Central memory CD8-positive, alpha-beta T cell (primary cell): ENCODE measurements at places on chromosomes 3 and 15.

DNA sequence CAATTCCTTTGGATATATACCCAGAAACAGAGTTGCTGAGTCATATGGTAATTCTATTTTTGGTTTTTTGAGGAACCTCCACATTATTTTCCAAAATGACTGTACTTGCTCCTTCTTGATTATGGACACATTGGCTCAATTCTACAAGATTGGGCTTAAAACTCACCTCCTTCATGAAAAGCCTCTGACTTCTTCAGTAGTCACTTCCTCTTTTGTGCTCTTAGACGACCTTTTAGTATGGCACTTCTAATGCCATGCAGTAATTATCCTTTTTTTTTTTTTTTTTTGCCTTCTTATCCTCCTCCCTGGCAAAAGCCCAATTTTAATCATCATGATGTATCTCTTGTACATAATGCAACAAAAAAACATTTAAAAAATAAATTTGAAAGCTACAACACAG, 33.0 kb upstream of the ABHD17C start:
- H3K27me3 ChIP-seq = peaks cover 36% of the 10 kb centered on the region
- no peak overlapping the region for H3K27ac ChIP-seq
- no peak overlapping the region for H3K4me3 ChIP-seq
- DNase-seq = no peak

GRCh38 chr3:149625795-149626194, 32.0 kb downstream of the WWTR1 start:
- DNase-seq = no peak
- H3K27me3 ChIP-seq = peaks cover 25% of the 10 kb centered on the region
- H3K27ac ChIP-seq = no peak overlapping the region
- H3K4me3 ChIP-seq = no peak overlapping the region

DNA sequence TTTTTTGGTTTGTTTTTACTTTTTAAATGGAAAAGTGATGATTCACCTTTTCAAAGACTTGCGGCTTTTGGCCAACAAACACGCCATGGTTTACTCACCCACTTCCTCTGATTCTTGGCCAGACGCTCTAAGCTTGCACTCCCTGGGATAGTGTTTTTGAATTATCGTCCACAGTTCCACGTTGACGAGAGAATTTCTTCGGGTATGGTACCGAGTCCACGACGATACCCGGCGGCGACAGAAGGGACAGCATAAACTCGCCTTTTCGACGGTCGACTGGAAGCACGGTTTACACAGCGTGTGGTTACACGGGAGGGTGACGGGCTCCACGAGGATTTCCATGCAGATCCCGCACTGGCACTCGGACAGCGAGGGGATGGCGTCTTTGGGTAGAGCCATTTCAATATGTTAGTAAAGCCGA, 783 bp downstream of the RNF168 start:
- peak overlapping the region; percentile 97 for H3K4me3 ChIP-seq
- no peaks in the 10 kb centered on the region for H3K27me3 ChIP-seq

GRCh38 chr3:112770032-112770626, 76.5 kb downstream of the CD200R1L start:
- H3K4me1 ChIP-seq = peaks cover 24% of the 10 kb centered on the region
- H3K4me3 ChIP-seq = no peak overlapping the region
- no peaks in the 10 kb centered on the region for H3K27me3 ChIP-seq
- DNase-seq = no peak
- no peak overlapping the region for H3K27ac ChIP-seq

DNA sequence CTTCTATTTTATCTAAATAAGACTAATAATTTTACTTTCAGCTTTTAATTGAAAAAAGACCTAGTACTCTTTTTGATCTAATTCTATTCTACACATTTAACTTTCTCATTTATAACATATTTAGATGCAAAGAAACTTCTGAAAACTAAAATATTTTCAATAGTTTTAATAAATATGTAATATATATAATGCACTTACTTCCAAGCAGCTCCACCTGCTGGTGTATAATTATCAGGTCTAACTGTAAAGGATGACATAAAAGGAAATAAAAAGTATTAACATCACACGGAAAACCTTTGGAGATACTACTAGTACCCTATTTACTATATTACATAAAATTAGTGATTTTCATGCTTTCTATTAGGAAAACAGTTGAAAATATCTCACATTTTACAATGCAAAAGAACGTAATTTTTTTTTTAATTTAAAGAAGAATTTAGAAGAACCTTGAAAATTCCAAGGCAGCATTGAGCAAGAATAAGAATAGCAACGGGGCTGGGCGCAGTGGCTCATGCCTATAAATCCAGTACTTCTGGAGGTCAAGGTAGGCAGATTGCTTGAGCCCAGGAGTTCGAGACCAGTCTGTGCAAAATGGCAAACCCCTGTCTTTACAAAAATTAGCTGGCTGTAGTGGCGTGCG, 10.2 kb downstream of the PLSCR5 start:
- DNase-seq = no peak
- no peak overlapping the region for H3K27ac ChIP-seq
- no peak overlapping the region for H3K4me3 ChIP-seq
- no peaks in the 10 kb centered on the region for H3K36me3 ChIP-seq

DNA sequence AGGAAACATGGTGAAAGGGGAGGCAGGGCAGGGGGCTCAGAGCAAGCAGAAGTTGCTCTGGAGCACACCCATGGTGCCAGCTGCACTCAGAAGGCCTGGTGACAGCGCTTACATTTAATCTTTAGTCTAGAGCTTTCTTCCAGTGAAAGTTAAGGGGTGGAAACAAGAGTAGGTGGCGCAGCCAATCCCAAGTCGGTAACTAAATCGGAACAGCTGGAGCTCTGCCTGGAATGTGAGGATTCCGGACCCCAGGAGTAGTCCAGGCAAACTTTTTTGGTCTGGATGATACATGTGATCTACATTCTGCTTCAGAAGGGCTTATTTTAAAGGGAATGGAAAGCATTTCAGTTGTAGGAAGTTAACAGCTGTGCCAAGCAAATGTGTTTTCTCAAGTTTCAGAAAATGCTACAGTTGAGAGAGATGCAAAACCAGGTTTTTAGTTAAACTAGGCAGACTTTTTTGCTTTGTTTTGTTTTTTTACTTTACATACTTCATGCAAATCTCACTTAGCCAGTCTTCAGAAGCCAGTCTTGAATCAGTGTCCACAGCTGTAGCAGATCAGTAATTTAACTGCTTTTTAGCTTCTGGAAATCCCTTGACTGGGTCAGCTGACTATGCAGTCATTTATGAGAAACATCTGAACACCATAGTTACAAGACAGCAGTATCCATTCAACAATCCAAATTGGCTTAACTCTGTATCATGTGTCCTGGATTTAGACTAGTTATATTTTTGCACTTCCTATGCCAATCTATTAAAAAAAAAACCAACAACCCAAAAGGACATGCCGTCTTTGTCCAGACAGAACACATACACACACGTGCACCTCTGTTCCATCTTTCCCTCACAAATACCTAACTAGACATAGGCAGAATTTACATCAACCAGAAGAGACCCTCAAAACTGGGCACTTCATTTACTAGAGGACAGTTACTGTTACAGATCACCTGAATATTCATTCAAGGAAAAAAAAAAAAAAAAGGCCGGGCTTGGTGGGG, 33.2 kb downstream of the ZNF106 start:
- H3K27ac ChIP-seq = peak overlapping the region; percentile 9
- H3K4me1 ChIP-seq = peaks cover 11% of the 10 kb centered on the region
- no peak overlapping the region for H3K4me3 ChIP-seq
- H3K27me3 ChIP-seq = no peaks in the 10 kb centered on the region

GRCh38 chr3:171354049-171354705, 106.0 kb downstream of the TNIK start:
- DNase-seq = no peak
- H3K4me3 ChIP-seq = no peak overlapping the region
- H3K36me3 ChIP-seq = peaks cover 3% of the 10 kb centered on the region
- H3K27me3 ChIP-seq = no peaks in the 10 kb centered on the region
- peaks cover 50% of the 10 kb centered on the region for H3K4me1 ChIP-seq

- no peak overlapping the region for H3K27ac ChIP-seq
- peaks cover 5% of the 10 kb centered on the region for H3K4me1 ChIP-seq
- H3K36me3 ChIP-seq = peaks cover 1% of the 10 kb centered on the region
- DNase-seq = no peak
- H3K27me3 ChIP-seq = peaks cover 29% of the 10 kb centered on the region
Measured at GRCh38 chr15:83436513-83437158, 10.5 kb upstream of the SH3GL3 start.

DNA sequence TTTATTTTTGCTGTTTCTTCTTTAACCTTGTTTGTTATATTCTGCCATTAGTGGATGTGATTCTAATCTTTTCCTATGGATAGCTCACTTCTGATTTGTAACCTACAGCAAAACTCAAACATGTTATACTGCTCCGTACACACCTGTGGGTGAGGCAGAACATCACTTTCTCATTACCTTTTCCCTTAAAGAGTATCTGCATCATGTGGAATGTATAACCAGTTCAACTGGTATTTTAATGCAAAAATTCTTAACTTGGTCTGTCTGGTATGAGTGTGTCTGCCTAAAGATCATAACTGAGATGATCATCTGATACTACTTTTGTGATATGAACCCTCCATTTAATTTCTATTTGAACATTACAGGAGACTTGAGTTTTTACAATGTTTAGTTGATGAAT, 13.0 kb upstream of the UPK1B start:
- DNase-seq = no peak
- no peaks in the 10 kb centered on the region for H3K4me1 ChIP-seq
- H3K36me3 ChIP-seq = no peaks in the 10 kb centered on the region
- no peak overlapping the region for H3K4me3 ChIP-seq
- H3K27ac ChIP-seq = no peak overlapping the region

- peaks cover 15% of the 10 kb centered on the region for H3K4me1 ChIP-seq
- no peak for DNase-seq
- H3K4me3 ChIP-seq = no peak overlapping the region
- H3K36me3 ChIP-seq = peaks cover 7% of the 10 kb centered on the region
- no peaks in the 10 kb centered on the region for H3K27me3 ChIP-seq
- H3K27ac ChIP-seq = no peak overlapping the region
Measured at GRCh38 chr15:40091861-40092255, 16.8 kb downstream of the BMF start.

- no peak overlapping the region for H3K4me3 ChIP-seq
- no peak for DNase-seq
- H3K27ac ChIP-seq = no peak overlapping the region
- H3K27me3 ChIP-seq = peaks cover 7% of the 10 kb centered on the region
- H3K4me1 ChIP-seq = no peaks in the 10 kb centered on the region
Measured at GRCh38 chr3:9582332-9582731, 28.7 kb upstream of the LHFPL4 start.

- H3K4me3 ChIP-seq = no peak overlapping the region
- H3K4me1 ChIP-seq = no peaks in the 10 kb centered on the region
- no peaks in the 10 kb centered on the region for H3K27me3 ChIP-seq
- H3K36me3 ChIP-seq = no peaks in the 10 kb centered on the region
Measured at GRCh38 chr15:54567408-54568035, 589.3 kb downstream of the UNC13C start.

- H3K27ac ChIP-seq = no peak overlapping the region
- no peak overlapping the region for H3K4me3 ChIP-seq
- DNase-seq = no peak
- H3K4me1 ChIP-seq = no peaks in the 10 kb centered on the region
- no peaks in the 10 kb centered on the region for H3K36me3 ChIP-seq
Measured at GRCh38 chr3:149586871-149587270, 71.0 kb downstream of the WWTR1 start.

DNA sequence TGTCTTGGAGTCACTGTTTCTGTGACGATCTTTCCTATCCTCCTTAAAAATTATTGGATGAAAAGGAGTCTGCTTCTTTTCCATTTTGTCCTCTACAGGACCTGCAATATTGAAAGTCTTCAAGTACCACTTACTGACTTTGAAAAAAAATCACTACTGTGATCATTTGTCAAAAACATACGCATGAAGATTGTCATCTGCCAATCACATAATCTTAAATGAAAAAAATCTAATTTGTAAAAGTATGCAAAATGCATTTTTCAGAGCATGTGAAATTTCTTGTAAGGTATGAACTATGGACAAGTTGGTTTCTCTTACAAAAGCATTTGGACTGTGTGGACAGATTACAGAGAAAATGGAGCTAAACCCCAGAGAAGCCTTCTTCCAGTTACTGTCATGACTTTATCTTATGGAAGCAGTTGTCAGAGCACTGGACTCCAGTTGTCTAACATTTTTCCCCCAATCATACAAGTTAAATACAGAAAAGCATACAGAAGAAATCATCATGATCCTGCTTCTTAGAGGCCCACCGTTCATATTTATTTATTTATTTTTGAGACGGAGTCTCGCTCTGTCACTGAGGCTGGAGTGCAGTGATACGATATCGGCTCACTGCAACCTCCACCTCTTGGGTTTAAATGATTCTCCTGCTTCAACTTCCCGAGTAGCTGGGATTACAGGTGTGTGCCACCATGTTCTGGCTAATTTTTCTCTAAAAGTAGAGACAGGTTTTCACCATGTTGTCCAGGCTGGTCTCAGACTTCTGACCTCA, 3.4 kb upstream of the PXK start:
- H3K4me3 ChIP-seq = no peak overlapping the region
- H3K27ac ChIP-seq = no peak overlapping the region
- H3K27me3 ChIP-seq = no peaks in the 10 kb centered on the region
- H3K4me1 ChIP-seq = peaks cover 22% of the 10 kb centered on the region
- peaks cover 9% of the 10 kb centered on the region for H3K36me3 ChIP-seq

DNA sequence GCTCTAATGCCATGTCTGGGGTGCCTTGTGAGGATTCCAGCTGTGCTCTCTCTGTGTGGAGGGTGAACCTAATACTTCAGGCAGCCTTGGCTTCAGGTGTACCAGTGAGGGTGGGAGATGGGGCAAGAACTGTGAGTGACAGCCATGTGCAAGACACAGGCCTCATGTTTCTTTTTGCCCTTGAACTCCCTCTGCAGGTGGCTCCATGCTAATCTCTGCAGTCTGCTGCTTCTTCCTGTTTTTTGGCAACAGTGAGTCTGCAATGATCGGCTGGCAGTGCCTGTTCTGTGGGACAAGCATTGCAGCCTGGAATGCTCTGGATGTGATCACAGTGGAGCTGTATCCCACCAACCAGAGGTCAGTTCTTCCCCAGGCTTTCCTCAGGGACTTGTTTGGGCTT, 189.3 kb downstream of the SV2B start:
- no peak overlapping the region for H3K4me3 ChIP-seq
- no peak overlapping the region for H3K27ac ChIP-seq
- DNase-seq = no peak
- H3K4me1 ChIP-seq = no peaks in the 10 kb centered on the region
- H3K27me3 ChIP-seq = peaks cover 33% of the 10 kb centered on the region

GRCh38 chr3:171384101-171384891, 75.9 kb downstream of the TNIK start:
- no peaks in the 10 kb centered on the region for H3K27me3 ChIP-seq
- peaks cover 62% of the 10 kb centered on the region for H3K4me1 ChIP-seq
- no peak for DNase-seq
- no peak overlapping the region for H3K27ac ChIP-seq

- DNase-seq = no peak
- no peak overlapping the region for H3K4me3 ChIP-seq
- H3K4me1 ChIP-seq = no peaks in the 10 kb centered on the region
- no peaks in the 10 kb centered on the region for H3K27me3 ChIP-seq
- no peak overlapping the region for H3K27ac ChIP-seq
Measured at GRCh38 chr3:21328711-21329390, 422.2 kb downstream of the ZNF385D start.

- H3K4me3 ChIP-seq = no peak overlapping the region
- peaks cover 5% of the 10 kb centered on the region for H3K36me3 ChIP-seq
- H3K4me1 ChIP-seq = no peaks in the 10 kb centered on the region
- no peak for DNase-seq
- H3K27ac ChIP-seq = no peak overlapping the region
Measured at GRCh38 chr3:122858373-122858772, 63.5 kb downstream of the SLC49A4 start.
